ENCODE measurements at places on chromosomes 5 and 9.
A peak's percentile ranks its signal among the peaks of the same experiment; 100 is the strongest.

GRCh38 chr9:93061260-93061751 is 2.8 kb downstream of the SUSD3 start:
- DNase-seq = no peak

DNA sequence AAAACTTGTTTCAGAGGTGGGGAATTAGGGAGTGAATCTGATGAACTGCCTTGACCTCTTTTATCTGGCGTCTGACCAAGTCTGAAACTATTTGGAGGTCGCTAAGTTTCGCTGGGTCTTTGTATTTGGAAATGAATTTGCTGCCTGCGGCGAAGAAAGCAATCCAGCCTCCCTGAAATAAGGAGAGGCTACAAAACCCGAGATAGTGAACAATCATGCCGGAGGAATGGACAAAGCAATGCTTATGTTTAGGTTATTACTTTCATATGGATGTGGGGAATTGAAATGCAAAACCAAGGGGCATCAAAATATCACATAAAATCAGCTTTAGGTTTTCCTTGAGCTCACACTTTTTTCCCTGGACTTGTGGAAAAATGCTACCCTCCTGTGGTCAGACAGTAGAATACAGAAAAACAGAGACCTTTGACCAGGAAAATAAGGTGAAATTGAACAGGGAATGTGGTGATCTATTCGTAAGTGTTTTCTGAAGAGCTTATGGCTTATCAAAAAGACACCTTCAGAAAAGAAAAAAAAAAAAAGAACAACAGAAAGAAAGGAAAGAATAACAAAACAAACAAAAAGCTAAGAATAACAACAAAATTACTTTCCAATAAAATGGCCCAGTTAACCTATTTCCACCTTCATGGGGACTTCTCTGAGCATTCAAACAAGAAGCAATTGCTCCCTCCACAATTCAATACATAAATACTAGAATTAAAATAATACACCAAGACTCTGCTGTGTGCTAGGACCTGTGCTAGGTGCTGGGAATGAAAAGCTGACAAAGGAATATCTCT is 68.6 kb upstream of the DPYSL3 start:
- DNase-seq = peak; percentile 79

GRCh38 chr9:7011395-7012067 is 253.8 kb downstream of the KDM4C start:
- peak; percentile 12 for DNase-seq

DNA sequence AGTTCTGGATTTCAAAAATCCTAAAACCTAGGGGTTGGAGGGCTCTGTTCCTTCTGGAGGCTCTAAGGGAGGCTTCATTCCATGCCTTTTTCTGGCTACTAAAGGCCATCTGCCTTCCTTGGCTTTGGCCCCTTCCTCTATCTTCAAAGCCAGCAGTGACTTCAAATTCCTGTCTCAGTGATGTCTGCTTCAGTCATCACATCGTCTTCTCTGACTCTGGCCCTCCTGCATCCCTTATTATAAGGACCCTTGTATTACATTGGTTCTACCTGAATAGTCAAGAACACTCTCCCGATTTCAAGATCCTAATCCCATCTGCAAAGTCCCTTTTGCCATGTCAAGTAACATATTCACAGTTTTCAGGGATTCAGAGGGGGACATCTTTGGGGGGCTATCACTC is 60.3 kb downstream of the GNA14 start:
- no peak for DNase-seq

DNA sequence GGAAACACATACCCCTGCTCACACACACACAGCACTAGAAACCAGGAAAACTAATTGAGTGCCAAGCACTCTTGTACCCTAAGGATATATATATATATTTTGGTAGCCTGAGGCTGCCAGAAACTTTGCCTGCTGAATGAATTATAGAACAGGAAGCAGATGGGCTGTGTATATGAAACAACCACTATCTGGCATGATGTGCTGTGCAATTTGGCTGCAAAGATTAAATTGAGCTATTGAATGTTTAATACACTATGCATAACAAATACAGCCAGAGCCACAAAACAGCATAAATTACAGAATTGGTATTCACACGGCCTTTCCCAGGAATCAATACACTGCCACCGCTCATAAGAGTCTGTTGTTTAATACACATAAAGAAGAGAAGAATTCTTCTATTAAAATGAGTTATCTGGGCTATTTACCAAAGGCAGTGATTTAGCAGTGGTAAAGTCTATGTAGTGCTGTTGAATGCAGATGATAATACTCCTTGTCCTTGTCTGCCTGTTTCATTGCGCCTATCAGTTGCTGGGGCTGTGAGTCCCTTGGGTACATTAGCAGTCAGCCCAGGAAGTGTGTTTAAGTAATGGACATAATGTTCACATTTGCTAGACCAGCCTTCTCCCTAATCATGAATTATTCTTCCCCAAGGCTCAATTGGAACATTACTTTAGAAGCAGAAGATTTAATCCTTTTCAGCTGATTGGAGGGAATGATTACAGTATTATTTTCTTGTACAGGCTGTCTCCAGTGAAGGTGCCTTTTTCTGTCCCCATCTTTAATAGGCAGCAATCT is 294.3 kb downstream of the TLE1 start:
- DNase-seq = peak; percentile 75

GRCh38 chr9:135209852-135210251 is 122.4 kb downstream of the OLFM1 start:
- no peak for DNase-seq

- peak; percentile 86 for DNase-seq
Measured at GRCh38 chr9:110828264-110828663, 159.7 kb downstream of the MUSK start.

- no peak for DNase-seq
Measured at GRCh38 chr5:95615164-95615467, 4.8 kb upstream of the GPR150 start.

DNA sequence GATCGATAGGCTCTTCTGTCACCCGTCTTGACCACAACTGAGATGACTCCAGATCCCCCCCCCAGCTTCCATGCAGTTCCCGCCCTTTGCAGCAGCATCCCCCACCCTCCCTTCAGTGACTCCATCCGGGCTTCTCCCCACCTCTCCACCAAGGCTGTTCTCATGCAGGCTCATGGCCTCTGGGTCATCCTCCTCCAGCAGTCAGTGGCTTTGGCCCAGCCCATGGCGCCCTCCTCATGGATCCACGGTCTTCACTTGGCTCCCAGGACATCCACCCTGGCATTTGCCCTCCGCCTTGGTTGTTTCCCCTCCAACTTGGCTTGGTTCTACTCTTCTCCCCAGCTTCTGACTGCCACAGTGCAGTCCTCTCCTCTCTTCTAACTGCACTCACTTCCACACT is 96.7 kb upstream of the RUFY1 start:
- DNase-seq = no peak

GRCh38 chr5:2163940-2164490 is 281.3 kb upstream of the IRX4 start:
- no peak for DNase-seq

DNA sequence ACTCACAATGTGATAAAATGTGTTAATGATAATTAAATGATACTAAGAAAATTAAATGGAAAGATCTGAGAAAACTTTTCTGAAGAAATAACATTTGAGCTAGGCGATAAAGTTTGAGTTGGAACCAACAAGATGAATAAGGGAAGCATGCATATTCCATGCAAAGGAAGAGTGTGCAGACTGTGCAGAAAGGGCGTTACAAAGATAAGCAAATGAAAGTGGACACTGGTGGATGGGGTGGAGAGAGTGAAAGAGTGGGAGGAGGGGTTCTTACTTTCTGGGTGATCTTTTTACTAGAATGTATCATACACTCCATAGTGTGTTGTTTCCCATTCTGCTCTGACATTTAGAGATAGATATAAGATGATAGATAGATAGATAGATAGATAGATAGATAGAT is 138.7 kb downstream of the HTR1A start:
- DNase-seq = no peak

GRCh38 chr5:137486707-137487106 is 12.4 kb downstream of the SPOCK1 start:
- DNase-seq = no peak

DNA sequence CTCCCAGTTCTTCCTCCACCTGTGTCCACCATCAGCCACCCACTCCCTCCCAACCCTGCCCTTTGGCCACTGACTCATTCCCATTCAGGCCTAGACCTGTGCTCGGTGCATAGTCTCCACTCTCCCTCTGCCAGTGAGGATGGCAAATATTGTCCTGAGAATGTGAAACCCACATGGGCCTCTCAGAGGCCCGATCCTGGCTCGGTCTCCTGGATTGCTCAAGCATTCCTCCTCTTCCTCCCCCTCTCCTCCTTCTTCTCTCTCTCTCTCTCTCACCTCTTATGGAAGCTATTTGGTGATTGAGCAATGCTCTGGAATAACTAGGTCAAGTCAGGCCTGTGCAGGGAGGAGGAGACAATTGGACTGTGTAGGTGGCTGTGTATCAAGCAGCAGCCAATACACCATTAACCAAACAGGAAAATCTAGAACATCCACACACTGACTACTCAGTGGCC is 99.9 kb downstream of the KLF4 start:
- DNase-seq = peak; percentile 39

DNA sequence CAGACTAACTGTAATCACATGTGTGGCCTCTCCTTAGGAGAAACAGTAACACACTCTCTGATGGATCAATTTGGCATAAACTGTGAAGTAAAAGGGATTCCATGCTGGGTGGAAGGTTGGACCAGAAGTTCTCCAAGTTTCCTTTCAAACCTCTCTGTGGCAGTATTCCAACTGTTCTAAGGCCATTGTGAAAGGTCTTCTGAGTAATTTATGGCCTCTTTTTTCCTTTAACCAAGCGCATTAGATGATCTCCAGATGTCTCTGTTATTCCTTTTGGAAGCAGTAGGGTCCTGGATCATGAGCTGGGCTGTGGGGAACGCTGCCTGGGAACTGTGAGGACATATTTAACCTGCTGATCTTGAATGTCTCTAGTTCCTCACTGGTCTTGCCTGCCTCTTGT is 80.6 kb upstream of the IL6ST start:
- DNase-seq = no peak

DNA sequence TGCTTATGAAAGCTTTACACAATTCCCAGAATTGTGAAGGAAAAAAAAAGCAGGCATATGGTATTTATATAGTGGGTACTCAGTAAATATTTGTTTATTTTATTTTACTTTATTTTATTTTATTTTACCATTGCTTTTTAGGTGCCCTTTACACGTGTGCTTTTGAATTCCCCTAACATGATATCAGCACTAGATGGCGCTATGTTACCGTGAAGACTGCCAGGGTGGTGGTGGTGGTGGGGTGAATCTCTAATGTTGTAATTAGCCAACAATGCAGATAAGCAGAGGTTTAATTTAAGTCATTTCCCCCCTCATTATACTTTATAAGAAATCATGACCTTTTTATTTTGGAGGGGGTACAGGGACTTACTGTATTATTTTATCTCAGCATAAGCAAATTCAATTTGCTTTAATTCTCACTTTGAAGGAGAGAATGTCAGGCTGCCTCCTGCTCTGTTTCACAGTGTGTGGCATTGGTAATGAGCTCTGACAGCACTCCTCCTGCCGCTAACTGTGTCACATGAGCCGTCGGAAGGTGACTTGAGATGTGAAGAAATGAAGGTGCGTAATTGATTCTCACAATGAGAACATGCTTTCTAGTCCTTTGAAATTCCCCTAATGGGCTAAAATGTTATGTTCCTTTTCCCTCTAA is 165.6 kb downstream of the YTHDC2 start:
- DNase-seq = peak; percentile 72

DNA sequence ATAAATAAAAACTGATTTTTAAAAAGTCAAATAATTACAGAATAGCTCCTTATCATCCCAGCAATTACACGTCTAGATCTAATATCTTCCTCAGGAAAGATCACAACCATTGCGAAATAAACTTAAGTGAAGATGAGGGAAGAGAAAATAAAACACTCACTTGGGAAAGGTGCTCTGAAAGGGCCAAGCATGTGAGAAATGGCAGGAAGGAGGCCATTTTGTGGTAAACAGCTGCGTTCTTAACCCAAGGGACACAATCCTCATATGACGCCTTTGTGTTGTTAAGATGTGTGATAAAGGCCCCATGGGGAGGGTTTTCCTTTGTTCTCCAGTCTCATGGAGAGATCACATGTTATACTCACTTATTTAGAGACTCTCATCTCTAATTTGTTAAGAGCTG is 32.5 kb downstream of the JAKMIP2 start:
- DNase-seq = no peak

GRCh38 chr5:131671409-131671808 is 36.4 kb upstream of the RAPGEF6 start:
- DNase-seq = no peak

DNA sequence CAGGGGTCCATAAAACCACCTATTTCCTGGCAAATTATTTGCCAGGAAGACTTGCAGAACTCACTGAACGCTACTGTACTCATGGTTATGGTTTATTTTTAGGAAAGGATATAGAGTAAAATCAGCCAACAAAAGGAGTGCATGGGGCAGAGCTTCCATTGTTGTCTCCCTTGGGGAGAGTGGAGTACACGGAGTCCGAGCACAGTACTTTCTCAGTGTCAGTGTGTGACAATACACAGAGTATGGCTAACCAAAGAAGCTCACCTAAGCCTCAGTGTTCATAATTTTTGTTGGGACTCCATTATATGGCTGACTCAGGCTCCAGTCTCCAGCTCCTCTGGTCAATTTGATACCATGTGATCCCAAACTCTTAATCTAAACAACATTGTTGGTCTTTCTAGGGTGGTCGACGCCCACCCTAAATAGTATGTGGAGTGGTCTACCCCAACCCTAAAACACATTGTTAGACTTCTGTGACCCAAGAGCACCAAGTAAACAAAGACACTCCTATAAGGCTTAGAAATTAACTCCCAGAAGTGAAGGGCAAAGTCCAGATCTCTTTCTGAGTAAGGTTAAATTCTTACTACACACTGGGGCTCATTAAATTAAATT is 74.9 kb downstream of the SLC44A1 start:
- peak; percentile 60 for DNase-seq

- no peak for DNase-seq
Measured at GRCh38 chr9:124506433-124506832, 766 bp downstream of the NR5A1 start.

DNA sequence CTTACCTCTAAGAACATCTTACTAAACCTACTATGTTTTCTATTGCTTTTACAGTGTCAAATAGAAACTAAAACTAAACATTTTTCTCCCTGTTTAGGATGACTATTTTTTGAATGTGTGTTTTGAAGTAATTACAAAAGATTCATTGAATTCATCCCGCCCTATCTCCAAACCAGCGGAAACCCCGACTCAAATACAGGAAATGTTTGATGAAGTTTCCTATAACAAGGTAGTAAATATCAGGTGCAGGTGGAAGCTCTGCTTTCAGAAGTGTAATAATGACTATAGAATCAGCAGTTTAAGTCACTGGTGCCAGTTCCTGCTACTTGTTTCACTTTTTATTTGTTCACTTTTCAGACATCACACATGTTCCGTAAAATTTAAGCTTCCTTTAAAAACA is 20.0 kb downstream of the ERAP2 start:
- no peak for DNase-seq

DNA sequence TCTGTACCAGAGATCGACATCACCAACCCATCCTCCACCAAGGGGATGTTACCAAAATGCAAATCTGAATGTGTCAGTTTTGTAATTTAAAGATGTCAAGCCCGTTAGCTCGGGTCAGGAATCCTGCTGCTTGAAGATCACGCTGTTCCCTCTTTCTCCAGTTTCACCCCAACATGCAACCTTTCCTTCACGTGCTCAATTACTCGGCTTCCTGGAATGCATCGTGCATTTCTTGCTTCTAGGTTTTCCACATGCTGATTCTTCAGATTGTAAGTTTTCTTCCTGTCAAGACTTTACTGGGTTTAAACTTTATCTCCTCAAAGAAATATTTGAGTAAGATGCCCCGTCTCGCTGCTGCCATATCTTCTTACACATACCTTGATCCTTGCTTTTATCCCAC is 209.5 kb upstream of the SNX2 start:
- no peak for DNase-seq
